ENCODE measurements at places on chromosomes 7 and 10.
A peak's percentile ranks its signal among the peaks of the same experiment; 100 is the strongest.

DNA sequence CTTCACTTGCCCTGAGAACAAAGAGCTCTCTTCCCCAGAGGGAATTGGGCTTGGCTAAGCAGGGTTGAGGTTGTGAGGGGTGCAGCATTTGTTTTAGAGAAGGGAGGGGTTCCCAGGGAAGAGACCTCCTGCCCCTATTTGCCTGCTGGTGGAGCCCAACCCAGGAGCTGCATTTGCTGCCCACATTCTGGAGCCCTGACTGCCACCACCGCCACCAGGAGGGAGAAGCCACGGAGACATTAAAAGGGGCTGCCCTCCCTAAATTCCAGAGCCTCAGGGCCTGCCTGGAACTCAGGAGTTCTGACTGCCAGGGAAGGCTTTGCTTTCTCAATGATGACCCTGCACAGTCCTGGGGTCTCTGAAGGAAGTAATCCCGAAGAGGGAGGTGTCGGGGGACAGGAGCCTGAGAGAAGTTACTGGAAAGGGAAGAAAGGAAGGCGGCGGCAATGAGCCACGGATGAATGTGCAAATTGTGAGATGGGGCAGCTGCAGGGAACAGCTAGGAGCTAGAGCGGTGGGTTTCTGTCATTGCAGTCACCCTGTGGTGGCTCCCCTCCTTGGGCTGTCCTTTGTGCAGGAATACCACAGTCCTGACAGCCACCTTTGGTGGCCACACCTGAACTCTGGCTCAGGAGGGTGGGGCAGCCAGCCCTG lies 51.3 kb downstream of the NEURL1 start:
- DNase-seq, result no peak

GRCh38 chr10:110903280-110904278 lies 15.4 kb downstream of the BBIP1 start:
- peak; percentile 67 for DNase-seq

DNA sequence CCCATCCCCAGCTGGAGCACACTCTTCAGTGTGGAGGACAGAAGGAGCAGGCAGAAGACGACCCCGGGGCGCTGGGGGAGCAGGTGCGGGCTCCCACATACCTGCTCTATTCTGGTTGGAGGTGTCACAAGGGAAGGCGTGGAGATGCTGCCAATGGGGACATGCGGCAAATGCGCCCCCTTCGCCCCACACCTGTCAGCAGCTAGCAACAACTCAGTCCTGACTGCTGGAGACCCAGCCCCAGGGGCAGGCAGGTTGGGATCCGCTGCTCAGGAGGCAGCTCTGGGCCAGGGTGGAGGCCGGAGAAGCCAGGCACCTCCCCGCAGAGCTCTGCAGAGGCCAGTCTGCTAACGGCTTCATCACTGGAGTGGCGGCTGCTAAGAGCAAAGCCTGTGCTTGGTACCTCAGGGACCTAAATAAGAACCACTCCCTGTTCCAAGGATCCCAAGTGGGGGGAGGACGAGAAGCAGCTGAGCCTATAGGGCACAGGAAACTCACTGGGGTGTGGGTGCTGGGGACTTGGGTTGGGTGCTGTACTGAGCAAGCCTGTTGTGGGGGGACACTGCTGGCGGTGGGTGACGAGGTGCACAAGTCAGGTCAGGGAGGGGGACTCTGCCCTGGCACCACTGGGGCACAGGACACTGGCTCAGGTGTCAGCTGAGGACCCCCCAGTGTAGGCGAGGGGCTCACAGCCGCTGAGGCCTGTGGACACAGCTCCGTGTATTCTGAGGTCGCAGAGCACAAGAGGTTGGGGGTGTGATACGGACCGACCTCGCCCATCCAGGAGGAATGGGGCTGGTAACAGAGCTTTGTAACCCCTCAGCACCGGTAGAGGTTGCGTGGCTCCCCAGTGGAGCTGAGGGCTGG lies 19.2 kb upstream of the GPR146 start:
- DNase-seq, result no peak

DNA sequence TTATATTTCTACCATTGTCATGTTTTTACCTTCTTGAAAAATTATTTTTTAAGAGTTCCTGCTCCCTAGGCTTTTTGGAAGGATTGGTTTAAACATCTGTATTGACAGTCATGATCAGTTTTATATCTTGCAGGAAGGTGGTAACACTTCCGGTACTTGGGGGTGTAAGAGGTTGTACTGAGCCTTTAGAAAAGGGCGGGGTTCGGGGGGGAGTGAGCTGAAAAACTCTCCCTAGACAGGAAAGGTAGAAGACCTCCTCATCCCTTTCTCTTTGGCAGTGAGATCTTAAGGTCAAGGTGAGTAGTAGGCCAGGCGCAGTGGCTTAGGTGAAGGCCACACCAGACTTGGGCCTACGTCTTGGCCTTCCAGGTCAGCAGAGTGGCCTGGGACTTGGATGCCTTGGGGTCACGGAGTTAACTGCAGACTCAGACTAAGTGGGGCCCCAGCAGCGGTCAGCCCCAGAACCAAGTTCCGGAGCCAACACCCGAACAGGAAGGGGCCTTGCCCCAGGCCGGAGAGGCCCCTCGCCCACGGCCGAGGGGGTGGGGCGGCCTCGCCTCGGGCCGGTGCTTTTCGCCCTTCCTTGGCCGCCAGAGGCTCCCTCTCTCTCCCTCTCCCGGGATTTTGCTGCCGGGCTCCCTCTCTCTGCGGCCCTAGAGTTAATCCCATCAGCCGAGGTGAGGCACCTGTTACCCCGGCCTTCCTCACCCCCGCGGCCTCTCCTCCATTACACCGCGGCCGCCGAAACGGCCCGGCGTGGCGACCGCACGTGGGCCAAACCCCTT lies at the start of gene PPP1R9A:
PPP1R9A (plus strand) TSS at position 569 of the 785 bp plus-strand sequence. CDS start 2,520 bp downstream, outside the sequence.
- no peak for DNase-seq

- no peak for DNase-seq
Measured at GRCh38 chr10:84407388-84408049, 79.1 kb downstream of the CCSER2 start.

- no peak for DNase-seq
Measured at GRCh38 chr10:122018491-122018890, 29.5 kb downstream of the TACC2 start.

GRCh38 chr7:105638902-105639495 lies 57.7 kb upstream of the EFCAB10 start:
- no peak for DNase-seq

DNA sequence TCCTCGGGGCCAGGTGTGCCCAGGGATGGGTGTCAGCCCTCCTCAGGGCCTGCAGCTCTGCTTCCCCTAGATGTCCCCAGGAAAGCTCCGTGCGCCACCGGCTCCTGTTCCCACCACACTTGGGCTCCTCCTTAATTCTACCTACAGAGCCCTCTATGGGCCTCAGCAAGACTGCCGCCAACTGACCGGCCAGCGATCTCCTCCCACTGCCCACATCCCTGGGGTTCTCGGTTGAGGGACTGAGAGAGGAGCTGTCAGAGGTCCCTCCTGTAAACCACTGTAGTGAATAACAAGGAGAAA lies 5.3 kb upstream of the LDB3 start:
- DNase-seq, result no peak

DNA sequence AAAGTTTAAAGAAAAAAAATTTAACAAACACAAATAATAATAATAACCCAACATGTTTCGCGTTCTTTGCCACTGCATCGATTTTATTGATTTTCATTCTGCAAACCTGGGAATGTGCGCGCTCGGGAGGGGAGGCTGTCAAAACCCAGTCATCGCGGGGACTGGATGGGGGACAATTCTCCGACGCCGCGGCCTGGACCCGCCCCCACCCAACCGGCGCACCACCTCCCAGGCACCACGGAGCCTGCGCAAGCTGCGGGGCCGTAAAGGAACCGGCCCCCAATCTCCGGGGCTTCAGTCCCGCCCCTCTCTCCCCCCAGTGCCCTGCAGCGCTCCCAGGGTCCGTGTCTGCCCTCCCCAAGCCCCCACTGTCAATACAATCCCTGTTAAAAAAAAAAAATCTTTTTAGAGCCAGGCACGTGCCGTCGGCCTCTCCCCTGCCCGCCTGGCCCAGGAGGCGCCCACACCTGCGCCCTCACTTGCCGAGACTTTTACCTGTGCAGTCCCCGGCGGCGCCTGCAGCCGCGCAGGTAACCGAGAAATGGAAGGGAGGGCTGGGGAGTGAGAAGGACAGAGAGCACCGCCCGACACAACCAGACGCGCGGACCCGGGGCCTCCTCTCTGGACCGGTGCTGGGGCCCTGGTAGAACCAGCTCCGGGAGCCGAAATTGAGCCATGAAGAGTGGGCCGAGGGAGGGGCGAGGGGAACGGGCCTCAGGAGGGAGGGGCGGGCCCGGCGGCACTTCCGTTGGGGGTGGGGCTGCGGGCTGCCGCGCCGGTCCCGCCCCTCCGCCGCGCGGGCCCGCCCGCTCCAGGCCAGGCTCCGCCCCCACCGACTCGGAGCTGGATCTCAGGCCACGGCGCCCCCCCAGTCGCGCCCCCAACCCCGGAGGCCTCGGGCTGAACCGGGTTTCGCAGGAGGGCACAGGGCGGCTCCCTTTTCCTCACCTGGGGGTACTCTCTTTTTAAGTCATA lies 7.6 kb upstream of the ZNF503 start:
- DNase-seq, result no peak

DNA sequence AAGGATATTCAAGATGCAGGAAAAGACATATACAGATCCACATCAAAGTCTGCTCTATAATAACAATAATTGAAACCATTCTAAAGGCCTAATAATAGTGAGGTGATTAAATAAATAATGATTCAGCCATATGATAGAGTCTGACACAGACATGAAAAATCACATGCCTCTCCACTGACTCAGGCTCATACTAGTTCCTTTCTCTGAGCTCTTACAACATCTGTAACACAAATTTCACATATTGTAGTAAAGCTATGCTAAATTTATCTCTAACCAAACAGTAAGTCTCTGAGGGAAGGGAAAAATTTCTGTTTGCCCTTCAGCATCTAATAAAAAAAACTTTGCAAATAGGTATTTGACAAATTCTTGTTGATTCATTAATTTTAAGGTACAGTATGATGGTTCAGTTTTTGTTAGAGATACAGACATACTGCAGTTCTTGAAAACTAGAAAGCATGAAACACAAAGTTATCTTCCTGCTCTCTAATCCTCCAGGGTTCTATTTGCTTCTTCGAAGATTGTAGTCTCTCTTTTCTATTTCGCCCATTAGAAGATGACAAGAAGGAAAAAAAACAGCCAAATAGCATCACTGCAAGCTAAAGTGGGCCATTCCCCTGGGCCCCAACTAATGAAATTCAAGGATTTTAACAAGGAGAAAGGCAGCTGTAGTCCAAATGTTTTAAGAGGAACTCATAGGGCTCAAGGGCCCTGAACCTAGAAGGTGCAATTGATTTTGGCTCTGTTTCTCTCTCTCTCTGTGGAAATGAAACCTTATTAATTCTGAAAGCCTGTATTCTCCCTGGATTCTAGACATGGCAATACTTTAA lies 53.9 kb downstream of the CUBN start:
- no peak for DNase-seq

DNA sequence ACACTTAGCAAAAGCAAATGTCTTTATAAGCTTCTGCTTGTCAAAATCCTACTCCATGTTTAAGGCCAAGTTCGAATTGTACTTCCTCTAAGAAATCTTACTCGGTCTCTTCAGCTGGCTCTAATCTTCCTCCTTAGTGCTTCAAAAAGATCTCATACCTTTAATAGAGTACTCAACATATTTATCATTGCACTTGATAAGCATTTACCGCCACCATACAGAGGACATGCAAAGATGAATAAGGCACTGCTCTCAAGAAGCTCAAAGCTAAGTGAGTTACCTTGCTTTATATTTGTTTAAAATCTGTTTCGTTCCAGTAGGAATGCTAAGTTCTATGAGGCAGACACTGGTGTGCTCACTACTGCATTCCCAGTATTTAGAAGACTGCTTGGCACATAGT lies 61.9 kb upstream of the DNAJB12 start:
- DNase-seq, result no peak

DNA sequence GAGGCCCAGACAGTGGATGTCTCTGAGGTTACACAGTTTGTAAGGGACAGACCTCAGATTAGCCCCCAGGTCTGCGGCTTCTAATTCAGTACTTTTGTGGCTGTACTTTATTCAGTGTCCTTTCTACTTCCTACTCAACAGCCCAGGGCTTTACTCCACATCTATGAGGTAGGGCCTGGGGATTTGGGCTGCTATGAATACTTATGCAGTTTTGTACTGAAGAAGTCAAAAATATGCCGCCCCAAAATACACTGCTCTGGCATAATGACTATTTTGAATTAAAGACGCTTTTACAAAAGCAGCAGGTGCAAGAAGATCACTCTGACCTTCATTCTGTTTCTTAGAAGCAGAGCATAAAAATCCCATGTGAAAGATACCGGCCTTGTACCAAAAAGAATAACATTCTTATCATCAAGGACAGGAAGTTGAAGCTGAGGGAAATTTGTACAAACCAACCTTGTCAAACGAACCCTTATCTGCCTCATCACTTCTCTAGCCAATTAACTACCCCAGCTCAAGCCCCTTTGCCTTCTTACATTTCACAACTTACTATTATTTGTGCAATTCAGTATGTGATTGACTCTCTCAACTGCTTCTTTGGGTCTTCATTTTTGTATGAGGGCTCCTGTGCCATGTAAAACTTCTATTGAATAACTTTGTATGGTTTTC lies 26.1 kb upstream of the TRUB1 start:
- peak; percentile 27 for DNase-seq

- DNase-seq, result no peak
Measured at GRCh38 chr10:77939561-77940001, 13.0 kb upstream of the DLG5 start.

GRCh38 chr7:155756322-155756721 lies 55.9 kb downstream of the SHH start:
- DNase-seq, result no peak

- no peak for DNase-seq
Measured at GRCh38 chr10:113303544-113304146, 249.2 kb upstream of the HABP2 start.

GRCh38 chr10:128471151-128471550 lies 344.9 kb upstream of the MKI67 start:
- no peak for DNase-seq

GRCh38 chr10:6140965-6141295 lies 52.1 kb downstream of the RBM17 start:
- DNase-seq, result no peak

GRCh38 chr10:124530215-124530665 lies 68.6 kb downstream of the LHPP start:
- DNase-seq, result peak; percentile 87

DNA sequence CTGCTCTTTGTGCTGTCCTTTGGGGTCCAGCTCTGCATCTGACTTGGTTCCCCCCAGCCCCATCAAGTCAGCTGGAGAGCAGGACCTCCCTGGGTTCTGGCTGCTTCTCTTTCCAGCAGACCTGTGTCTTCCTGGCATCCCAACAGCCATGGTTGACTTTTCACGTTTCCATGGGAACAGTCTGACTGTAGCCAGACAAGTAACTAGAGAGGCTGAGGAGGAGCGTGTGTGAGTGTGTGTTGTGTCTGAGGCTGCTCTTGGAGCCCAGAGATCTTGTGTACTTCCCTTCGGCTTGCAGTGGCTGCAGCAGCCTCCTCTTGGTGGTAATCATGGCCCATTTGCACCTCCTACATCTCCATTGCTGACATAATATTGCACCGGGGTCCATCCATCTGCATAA lies 332.0 kb downstream of the RPS24 start:
- DNase-seq, result no peak

DNA sequence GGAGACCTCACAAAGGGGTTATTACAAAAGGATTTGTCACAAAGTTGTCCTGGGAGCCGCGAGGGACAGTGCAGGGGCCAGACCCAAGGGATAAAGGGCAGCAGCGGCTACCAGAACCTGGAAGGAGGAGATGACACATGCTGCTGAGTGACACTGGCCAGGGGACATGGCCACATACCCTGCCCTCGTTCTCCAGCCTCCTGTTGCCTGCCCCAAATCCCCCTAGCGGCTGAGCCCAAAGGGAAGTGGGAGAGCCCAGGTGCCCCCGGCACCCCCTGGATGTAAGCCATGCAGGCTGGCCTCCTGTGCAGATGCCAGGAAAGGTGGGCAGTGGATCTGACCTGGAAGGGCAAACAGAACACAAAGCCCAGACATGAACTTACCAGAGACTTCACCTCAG lies 42.7 kb downstream of the C10orf143 start:
- DNase-seq, result no peak

Measured in activated CD4-positive, alpha-beta T cell treated with anti-CD3 and anti-CD28 coated beads, Interleukin-2, Interleukin-4, amounts not matched to agents 100 ng/mL and 50 ng/mL, durations not matched to agents 16 hours and 8 hours (primary cell).